ENCODE measurements at places on chromosomes 7 and 10. TPM values are rescaled to one million over a fixed set of nuclear protein-coding genes. Genes with fewer than 3 reads are reported as not detected.

SSC4D gene
- total RNA-seq = 0.63 TPM

DNA sequence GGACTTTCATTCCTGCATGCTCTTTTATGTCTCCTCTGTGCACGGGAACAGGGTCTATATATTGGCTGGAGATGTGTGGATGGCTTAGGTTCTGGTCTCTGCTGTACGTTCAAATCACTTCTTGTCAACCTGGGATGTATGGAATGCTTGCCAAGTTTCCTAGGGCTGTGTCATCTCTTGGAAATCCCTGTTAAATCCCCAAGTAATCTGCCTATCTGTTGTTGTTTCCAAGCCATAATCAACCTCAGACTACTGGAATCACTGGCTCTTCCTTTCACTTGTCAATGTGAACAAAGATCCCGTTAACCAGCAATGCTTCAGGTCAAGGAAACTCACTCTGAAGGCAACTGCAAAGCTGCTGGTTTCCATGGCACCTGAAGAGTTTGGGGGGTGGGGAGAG lies 93.3 kb upstream of the FAM171A1 start:
- DNase-seq = no peak

DNA sequence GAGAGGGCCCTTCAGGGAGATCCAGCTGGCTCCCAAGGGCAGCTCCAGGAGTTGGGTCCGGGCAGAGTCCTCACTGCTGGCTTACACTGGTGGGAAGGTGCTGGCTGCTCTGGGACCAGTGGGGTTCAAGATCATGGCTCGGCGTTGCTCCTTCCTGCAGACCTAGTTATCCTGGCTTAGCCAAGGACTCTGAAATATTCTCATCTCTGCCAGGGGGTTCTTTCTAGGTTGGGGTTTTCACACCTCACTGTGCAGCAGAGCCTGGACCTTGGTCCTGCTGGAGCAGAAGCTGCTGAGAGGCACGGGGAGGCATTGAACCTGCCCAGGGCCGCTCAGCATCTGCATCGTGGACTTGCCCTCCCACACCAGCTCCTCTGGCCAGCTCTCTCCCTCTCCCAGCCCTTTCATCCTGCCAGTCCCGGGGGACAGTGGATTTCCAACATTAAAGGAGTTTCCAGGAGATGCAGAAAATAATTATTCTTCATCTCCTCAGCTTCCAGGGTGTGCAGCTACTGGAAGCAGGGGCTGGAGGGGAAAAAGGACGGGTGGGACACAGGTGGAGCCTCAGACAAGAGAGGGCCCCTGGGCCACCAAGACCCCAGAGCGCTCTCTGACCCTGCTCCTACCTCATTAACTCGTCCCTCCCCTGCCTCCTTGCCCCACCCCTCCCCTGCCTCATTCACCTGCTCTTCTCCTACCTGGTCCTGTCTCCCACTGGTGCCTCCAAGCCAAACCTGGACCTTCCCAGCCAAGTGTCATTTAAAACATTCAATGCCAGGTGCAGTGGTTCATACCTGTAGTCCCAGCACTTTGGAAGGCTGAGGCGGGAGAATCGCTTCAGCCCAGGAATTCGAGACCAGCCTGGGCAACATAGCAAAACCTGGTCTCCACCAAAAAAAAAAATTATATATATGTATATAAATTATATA lies 42.5 kb downstream of the JAKMIP3 start:
- no peak for DNase-seq

GRCh38 chr10:3740157-3740871 lies 44.7 kb downstream of the KLF6 start:
- DNase-seq = no peak
